ENCODE measurements at places on chromosomes 2 and 18.

DNA sequence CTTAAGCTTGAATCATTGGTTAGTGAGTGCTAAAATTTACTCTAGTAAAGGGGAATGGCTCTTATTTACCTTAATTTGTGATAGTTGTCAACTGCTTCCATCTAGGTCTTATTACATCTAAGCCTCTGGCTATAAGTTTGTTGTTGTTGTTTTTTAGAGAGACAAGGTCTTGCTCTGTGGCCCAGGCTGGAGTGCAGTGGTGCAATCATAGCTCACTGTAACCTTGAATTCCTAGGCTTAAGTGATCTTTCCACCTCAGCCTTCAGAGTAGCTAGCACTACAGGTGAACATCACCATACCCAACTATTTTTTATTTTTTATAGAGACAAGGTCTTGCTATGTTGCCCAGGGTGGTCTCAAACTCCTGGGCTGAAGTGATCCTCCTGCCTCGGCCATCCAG lies 6.6 kb downstream of the HADHA start:
- no peak for DNase-seq

- DNase-seq: no peak
Observed at GRCh38 chr18:58174285-58174684, 130.3 kb downstream of the NEDD4L start.

- DNase-seq: no peak
Observed at GRCh38 chr2:217228732-217229131, 368.9 kb upstream of the TNP1 start.

GRCh38 chr18:74289137-74289536 lies 2.6 kb downstream of the CYB5A start:
- DNase-seq: no peak

DNA sequence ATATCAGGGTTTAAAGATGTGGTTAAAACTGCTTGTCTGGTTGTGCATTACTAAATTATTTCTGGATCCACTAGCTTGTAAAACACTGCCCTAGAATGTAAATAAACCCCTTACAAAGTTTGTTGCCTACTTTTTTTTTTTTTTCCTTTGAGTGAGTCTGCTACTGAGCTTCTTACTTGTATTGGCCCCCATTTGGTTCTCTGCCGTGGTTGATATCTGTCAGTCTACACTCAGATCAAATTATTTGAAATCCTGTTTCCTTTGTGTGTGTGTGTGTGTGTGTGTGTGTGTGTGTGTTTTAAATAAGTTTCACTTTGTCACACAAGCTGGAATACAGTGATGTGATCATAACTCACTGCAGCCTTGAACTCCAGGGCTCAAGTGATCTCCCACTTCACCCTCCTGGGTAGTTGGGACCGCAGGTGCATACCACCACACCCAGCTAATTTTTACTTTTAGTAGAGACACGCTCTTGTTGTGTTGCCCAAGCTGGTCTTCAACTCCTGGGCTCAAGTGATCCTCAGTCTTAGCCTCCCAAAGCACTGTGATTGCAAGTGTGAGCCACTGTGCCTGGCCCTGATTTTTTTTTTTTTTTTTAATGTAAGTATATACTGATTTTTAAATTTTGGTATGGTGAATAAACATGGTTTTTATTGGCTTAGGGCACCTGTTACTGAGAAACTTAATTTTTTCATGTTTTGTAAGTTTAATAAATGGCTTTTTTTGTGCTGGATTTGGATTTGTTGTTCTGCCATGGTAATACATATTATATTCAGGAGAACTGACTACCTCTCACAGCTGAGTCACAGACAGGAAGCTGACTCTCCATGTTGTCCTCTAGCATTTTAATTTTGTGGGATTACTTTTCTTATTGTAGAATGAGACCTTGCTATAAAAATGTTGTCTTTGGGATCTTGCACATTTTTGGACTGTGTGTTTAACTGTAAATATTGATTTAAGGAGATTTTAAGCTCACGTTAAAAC lies 48.5 kb downstream of the MAP4K4 start:
- no peak for DNase-seq

DNA sequence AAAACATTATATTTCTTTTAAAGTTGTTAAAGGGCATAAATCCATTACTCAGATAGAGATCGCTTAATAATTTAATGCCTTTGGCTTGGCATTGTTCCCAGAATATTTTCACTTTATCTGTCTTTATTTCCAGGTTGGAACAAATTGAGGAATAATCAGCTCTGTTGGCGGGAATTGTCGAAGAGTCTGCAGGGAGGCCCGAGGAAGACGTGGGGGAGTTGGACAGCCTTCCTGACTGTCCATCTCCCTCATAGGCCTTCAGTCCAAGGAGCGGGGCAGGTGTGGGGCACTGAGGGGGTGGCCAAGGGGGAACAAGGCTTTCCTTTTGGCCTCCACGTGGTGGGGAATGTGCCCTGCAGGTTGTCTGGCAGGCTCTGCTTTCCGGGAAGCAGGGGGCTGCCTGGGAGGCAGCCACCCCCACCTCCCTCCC lies 179.6 kb downstream of the ZBTB7C start:
- DNase-seq: no peak

- no peak for DNase-seq
Observed at GRCh38 chr18:46386788-46387187, 270.2 kb downstream of the LOXHD1 start.

- DNase-seq: no peak
Observed at GRCh38 chr18:78722929-78723710, 256.5 kb upstream of the SALL3 start.

DNA sequence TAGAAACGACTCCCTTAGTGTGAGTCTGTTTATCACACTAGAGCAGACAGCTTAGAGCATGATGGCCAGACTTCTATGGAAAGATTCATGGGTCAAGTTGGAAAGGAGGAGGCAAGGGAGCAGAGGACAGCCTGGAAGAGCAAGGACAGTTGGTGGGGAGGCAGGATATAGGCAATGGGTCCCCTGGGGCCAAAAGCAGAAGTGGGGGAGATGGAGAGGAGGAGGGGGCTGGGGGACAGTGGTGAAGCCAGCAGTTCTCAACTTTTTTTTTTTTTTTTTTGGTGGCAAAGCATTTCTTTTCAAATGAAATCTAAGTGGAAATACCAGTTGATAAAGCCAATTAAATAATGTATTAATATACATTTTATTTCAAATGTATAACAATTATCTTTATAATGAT lies 197.9 kb downstream of the HRH4 start:
- no peak for DNase-seq

All from activated naive CD8-positive, alpha-beta T cell treated with anti-CD3 and anti-CD28 coated beads, Interleukin-2, amount 50 U/mL, for 16 hours (primary cell).